Naive thymus-derived CD8-positive, alpha-beta T cell (primary cell): ENCODE measurements at places on chromosomes 11 and 22. TPM values are rescaled to one million over a fixed set of nuclear protein-coding genes. Genes with fewer than 3 reads are reported as not detected.

GRCh38 chr11:22582151-22582410, 43.5 kb downstream of the FANCF start:
- DNase-seq, result no peak

DNA sequence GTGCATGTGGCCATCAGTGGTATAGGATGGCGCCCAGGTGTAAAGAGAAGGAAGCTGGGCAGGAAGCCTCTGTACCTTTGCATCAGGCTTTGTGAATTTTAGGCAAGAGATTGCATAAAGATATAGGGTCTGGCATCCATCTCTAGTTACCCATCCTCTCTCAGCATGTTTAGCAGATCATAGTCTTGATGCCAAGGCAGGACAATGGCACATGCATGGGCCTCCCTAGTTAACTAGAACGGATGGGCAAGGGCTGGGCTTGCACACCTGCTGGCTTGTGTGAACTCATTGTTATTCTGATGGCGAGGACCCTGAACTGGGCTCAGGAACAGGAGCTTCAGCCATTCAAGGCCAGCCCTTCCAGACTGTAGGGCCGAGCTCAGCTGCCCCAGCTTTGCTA, 229.2 kb upstream of the NCAM1 start:
- no peak for DNase-seq

GRCh38 chr11:129285402-129285786, 90.3 kb upstream of the BARX2 start:
- DNase-seq, result no peak

DNA sequence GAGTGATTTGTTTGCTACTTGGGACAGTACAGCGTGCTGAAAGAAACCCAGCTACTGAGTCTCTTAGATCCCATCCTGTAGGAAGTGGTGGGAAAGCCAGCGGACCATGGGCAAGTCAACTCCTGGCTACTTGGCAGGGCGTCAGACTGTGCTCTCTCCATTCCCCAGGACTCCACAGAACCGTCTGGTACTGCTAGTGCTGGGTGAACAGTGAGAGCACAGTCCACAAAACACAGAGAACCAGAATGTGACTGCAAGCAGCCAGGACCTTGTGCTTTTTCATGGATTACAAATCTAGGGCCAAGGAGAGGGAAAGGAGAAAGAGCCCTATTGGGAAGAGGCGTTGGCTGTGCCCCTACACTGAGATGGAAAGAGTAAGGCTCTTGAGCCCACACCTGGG, 10.2 kb downstream of the BID start:
- DNase-seq, result no peak

DNA sequence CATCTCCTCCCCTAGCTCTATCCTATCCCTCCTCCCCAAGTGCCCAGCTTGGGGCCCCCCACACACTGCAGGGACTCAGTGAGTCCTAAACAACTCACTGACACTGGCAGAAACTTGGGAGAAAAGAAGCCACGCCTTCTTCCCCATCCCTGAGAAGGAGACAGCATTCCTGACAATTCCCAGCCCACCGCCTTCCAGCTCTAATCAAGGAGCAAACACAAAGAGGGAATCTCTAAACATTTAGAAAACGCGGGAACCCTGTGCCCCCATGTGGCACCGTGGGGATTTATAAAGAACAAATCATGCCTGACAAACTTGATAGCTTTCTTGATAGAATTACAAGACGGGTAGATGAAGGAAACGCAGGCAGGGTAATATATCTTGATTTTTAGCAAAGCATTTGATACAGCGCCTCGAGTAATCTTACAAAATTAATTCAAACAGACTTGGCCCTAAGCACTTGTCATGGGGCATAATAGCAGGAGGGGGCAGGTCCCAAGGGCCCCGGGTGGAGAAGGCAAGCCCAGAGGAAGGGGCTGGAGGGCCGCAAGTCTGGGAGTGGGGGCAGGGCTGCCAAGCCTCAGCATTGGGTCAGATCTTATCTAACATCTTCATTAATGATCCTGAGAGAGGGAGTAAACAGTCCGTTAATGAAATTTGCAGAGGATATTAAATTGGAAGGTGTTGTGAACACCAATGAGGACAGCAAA, 4.5 kb downstream of the CHST1 start:
- no peak for DNase-seq

DNA sequence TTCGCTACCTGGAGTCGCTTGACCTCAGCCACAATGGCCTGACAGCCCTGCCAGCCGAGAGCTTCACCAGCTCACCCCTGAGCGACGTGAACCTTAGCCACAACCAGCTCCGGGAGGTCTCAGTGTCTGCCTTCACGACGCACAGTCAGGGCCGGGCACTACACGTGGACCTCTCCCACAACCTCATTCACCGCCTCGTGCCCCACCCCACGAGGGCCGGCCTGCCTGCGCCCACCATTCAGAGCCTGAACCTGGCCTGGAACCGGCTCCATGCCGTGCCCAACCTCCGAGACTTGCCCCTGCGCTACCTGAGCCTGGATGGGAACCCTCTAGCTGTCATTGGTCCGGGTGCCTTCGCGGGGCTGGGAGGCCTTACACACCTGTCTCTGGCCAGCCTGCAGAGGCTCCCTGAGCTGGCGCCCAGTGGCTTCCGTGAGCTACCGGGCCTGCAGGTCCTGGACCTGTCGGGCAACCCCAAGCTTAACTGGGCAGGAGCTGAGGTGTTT, 12.8 kb downstream of the TSKU start:
- DNase-seq, result no peak

- peak; percentile 47 for DNase-seq
These were observed at the start of gene SH3BP1 for GRCh38 chr22:37639070-37639760. SH3BP1 (plus strand) TSS chr22:37639669; CDS start chr22:37639788, 119 bp downstream.

DNA sequence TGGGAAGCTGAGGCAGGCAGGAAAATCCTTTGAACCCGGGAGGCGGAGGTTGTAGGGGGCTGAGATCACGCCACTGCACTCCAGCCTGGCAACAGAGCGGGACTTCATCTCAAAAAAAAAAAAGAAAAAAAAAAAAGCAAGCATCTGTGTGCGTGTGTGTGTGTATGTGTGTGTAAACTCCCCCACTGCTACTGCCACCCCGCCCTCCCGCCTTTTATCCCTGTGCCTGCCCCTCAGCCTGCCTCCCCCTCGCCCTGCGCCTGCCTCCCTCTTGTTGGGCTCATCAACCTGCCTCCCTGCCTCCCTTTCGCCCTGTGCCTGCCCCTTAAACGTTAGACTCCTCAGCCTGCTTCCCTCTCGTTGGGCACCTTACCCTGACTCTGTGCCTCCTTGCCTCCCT, 18.0 kb downstream of the TMEM258 start:
- no peak for DNase-seq

DNA sequence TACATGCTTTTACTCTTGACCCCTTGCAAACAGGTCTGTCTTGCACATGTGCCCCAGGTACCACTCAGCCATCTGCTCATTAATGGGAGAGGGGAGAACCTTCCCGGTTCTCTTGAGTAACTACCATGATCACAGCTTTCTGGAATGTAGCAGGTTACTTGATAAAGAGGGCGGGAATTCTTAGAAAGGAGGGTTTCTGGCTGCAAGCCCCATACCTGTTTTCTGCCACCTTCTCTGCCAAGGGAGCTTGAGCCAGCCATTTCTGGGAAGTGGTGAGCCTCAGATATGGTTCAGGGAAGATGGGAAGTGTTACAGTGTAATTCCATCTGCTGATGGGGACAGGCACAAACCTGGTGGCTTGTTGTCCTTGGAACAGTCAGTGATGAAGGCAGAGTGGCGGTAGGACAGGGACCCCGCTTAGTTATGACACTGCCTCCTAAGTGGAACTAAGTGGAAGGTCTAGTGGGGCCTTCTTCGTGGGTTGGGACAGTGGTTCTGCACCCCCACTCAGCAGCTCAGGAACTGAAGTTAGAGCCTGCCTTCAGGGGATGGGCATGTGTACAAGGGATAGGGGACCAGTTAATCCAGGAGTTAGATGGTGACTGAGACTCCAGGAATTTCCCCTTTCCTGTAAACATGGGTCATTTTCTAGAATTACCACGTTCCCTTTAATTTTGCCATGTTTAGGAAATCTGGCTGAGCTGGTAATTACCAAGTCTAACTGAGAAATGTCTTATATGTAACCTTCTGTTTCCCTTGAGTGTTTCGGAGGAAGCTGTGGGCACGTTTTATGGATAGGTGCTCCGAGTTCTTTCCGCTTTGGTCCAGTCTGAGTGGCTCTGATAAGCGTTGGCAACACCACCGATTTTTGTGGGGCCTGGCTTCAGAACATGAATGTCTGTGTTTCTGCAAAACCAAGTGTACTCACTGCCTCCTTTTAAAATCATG, 35.3 kb downstream of the BCR start:
- no peak for DNase-seq

MIAT gene
- 0.63 TPM for polyA plus RNA-seq

SERPING1 gene
- not detected for polyA plus RNA-seq

MS4A4E gene
- polyA plus RNA-seq, result not detected

MAJIN gene
- polyA plus RNA-seq, result 0.48 TPM

F2 gene
- polyA plus RNA-seq, result not detected

SLC37A2 gene
- polyA plus RNA-seq, result 0.13 TPM

CLTCL1 gene
- polyA plus RNA-seq, result 0.49 TPM
